ENCODE measurements at places on chromosomes 1 and 21.

GRCh38 chr1:24385160-24385940 lies 28.2 kb downstream of the STPG1 start:
- no peak for DNase-seq

- DNase-seq = no peak
Observed at GRCh38 chr1:231021540-231022031, 18.5 kb downstream of the FAM89A start.

- DNase-seq = no peak
Observed at GRCh38 chr21:35043549-35043948, 5.6 kb downstream of the RUNX1 start.

GRCh38 chr1:230208619-230209261 lies 141.7 kb downstream of the GALNT2 start:
- no peak for DNase-seq

DNA sequence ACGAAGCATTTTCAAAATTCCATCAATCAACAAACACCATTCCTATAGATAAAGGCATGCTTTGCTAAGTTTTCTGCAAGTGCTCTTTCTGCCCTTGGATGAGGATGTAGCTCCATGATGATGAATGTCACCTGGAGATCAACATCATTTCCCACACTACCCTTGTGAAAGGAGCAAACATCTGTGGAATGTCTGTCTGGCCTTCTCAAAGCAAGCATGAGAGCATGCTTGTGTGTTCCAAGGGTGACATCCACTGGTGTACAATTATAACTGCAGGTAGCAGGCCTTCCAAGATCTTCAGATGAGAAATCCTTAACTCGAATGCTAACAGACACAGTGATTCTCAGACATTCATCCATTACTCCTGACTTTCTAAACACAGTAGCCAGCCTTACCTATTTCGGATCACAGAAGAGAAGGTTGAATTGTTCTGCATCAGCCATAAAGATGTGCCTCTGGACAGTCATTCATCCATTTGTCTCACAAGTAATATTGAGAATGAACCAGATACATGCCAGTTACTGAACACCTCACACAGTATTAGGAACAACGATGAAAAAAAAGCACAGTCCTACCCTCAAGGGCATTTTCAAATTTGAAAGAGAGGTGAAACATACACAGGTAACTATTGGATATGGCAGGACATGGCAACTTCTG lies 162.4 kb downstream of the TPR start:
- no peak for DNase-seq

- no peak for DNase-seq
Observed at GRCh38 chr1:111354584-111354983, 63.9 kb downstream of the CHIA start.

DNA sequence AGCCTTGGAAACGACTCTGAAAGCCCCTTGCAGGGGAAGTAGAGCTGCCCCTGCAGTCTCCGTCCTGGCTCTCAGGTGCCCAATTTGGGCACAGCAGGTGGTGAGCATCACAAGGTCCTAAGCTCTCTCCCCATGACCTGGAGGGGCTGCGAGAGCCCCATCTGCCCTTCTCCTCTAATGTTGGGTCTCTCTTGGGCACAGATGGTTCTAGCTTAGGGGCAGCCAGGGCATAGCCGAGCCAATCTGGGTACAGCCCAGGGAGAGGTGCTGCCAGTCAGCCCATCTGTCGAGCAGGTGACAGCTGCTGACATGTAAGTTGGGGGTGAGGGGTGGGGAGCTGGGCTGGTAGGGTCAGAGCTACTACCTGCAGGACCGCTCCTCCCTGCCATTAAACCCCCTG lies 50.7 kb downstream of the SYT2 start:
- DNase-seq = no peak
